ENCODE measurements at places on chromosomes 7 and 10.
A peak's percentile ranks its signal among the peaks of the same experiment; 100 is the strongest.

DNA sequence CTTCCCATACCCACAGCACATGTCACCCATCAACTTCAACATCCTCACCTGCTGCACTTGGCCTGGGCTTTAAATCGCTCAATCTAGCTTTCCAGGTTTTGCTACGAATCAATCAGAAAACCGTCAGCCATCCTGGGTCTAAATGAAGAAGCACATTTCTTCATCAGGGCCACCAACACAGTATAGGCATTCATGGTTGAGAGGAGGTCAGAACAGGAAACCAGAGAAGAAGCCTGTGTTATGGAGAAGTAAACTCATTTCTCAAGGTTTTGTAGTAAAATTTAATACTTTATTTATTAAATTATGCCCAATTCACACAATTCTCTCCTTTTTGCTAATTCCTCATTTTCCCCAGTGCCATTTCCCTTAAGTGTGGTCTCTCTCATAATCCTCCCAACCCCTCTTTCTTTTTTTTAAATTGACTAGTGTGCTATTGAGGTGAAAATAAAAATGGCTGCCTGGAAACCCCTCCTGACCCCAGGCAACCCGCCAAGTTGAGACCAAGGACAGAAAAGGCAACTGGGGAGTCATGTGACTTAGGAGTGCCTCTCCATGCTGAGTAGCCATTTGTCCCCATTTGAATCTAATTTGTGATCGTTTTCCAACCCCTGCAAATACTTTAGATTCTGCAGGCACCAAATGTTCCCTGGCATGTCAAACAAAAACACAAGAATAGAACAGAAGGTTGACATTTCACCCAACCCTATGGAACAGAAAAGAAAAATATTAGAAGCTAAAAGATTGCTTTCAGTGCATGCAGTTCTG lies 181.1 kb upstream of the NAMPT start:
- no peak for DNase-seq

DNA sequence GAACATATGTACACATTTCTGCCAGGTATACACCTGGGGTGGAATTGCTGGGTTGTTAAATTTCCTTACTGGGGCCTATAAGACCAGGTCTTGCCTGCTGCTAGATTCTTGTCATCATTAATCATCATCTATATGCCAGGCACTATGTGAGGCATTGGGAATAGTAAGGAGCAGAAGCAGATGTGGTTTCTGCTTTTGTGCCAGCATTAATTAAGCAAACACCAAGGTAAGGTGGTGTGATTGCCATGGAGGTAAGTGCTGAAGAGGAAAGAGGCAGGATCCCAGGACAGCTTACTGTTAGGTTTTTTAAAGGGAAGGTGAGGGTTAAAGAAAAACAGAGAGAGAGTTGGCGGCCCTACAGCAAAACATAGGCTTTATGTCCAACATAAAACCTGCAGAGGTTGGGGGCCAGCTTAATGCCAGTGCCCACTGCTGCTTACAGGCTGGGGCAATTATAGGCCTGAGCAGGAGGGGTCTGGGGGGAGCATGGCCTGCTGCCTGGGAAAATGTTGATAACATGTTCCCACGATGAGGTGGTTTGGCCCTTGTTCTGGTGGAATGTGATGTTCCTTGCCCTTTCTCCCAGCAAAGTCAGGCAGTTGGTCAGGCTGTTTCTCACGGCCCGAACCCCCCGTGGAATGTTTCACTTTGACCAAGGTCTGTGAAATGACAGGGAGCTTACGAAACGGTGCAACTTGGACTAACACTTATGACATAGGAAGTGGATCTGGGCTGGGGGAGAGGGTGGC lies 93.9 kb downstream of the RBM20 start:
- no peak for DNase-seq

- no peak for DNase-seq
These were observed 115.1 kb downstream of the PON1 start for GRCh38 chr7:95209276-95209675.

DNA sequence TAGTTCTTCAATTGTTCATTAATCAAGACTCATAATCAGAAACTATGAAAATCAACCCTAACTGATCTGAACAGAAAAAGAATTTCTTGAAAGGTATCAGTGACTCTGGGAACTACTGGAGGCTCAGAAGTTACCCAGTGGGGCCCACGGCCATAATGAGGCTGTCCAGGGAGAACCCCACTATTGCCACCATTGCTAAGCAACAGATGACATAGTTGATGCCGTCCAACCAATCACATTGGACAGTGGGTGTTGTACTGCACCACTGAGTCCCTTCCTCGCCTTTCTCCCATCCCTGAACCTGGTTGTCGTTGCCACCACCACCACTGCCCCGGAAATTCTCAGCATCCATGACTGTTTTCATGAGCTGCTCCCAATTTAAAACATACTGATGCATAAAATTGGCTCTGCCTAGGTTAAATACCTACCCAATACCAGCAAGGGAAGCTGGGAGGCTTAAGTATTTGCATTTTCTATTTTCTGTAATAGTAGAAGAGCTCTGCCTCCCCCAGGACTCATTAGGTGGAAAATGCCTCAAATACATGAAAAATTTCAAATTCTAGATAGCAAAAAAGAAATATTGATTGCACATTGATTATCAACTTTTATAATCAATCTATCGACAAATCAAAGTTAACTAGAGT lies 26.7 kb upstream of the USP6NL start:
- DNase-seq, result peak; percentile 57

- DNase-seq, result no peak
These were observed 85.8 kb downstream of the AGMO start for GRCh38 chr7:15475808-15476530.

GRCh38 chr10:28530751-28531150 lies 2.2 kb upstream of the WAC start:
- DNase-seq, result no peak

DNA sequence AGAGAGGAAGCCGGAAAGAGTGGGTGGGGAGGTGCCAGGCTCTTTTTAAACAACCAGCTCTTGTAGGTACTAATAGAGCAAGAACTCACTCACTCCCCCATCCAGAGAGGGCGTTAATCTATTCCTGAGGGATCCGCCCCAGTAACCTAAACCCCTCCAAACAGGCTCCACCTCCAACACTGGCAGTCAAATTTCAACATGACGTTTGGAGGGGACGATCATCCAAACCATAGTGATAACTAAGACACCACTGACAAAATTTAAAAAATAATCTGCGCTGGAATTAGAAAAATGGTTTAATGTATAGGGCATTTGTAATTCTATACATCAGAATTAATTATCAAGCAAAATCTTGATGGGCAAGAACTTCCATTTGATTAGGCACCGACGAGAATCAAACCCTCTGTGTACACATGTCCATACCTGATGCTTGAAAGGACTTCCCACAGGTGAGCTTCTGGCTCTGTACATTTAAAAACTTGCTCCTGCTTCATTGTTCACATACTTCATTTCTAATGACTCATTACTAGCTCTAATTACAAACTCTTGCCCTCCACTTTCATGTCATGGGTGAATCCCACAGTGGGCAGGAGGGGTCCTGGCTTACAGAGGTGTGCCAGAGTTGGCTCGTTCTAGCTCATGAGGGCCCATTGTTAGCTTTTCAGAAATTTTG lies 20.6 kb upstream of the KDM7A start:
- DNase-seq, result no peak

DNA sequence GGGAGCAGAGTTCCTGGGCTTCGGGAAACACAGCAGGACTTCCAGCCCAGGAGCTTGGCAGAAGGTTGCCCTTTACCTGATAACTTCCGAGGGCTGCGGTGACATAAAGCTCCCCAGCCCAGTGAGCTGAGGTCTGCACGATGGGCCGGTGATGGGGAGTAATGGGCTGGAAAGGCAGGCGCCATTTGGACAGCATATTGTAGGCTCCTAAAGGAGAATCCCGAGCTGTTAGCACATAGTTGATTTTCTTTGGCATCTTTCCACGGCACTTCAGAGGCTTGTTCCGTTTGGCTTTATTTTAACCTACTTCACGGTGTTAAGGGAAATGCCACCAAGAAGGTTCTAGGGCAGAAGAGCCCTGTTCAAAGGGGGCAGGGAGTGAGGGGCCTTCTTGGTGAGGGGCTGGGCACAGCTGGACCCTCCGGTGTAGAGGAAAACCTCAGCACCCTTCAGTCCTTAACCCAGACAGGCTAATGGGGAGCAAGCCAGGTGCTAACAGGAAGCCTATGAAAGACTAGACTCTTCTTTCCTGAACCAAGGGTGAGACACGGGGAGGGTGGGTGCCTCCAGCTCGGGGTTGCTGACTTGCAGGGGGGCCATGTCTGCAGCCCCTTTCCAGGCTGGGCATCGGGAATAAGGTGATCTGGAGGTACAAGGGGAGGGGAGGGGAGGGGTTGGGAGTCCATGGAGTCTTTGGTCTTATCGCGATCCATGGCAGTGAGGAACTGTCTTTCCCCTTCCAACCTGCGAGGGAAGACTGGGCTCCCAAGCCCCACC lies 347.7 kb downstream of the GLRX3 start:
- DNase-seq, result no peak

DNA sequence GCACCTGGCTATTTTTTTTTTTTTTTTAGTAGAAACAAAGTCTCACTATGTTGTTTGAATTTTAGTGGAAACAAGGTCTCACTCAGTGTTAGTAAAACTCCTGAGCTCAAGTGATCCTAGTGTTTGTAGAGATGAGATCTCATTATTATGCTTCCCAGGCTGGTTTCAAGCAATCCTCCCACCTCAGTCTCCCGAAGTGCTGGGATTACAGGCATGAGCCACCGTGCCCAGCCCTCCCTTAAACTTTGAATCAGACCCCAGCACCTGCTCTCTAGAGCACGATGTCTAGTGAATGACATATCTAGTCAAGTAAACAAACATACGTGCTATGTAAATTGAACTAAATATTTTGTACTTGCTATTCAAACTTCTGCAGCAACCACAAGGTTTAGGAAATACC lies 105.6 kb upstream of the MYO3A start:
- DNase-seq, result no peak

- DNase-seq, result no peak
These were observed 109.6 kb downstream of the SRPK2 start for GRCh38 chr7:105278973-105279687.

- no peak for DNase-seq
These were observed 46.9 kb downstream of the ZNRF2 start for GRCh38 chr7:30331338-30331737.

DNA sequence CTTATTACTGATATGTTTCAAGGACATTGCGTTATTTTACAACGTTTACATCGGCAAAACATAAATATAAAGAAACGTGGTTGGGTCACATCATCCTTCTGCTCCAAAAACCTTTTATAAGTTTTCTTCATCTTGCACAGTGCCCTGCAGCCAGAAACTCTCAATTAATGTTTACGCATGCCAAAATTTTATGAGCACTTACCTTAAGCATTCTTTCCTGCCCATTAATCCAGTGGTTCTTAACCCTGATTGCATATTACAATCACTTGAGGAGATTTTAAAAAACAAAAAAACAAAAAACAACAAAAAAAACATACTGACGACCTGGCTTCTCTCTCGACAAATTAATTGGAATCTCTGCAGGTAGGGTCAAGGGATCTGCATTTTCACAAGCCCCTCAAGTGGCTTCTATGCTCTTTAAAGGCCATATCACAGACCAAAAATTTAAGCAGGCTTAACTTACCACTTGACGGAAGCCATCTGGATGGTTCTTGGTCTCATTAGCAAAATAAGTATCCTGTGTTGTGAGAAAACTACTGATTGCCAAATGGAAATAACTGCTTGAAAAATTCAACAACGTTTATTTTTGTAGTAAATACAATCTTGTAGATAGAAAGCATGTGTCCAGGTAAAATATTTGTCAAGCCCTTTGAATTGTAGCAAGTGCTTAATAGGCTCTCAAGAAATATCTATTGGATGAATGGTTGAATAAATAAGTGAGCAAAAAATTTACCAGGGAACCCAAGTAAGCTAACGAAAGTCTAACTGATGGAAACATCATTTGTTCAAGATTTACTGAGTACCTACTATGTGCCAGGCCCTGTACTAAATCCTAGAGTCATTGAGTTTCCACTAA lies 30.9 kb upstream of the SLC16A12 start:
- DNase-seq, result no peak

GRCh38 chr7:137834552-137834951 lies 12.2 kb downstream of the DGKI start:
- DNase-seq, result no peak

DNA sequence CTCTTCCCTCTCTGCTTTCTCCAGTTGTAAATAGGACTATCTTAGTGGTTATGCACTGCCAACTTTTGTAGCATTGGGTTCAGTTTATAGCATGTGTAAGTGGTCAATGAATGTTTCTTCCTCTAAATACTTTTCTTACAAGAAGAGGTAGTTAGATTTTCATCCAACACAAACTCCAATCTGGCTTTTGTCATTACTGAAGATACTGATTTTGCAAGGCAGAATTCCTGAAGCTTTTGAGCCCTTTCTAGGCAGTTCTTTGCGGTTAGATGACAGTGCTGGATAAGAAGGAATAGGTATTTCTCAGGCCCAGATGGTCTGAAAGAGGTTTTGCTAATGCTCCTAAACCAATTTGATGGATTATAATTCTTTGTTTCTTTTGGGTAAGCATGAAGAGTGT lies 60.5 kb downstream of the BICC1 start:
- no peak for DNase-seq
